Stimulated activated CD8-positive, alpha-beta memory T cell treated with anti-CD3 and anti-CD28 coated beads, Interleukin-4, amount 100 ng/mL, for 1 hour (primary cell): ENCODE measurements at places on chromosomes 7 and 10.

DNA sequence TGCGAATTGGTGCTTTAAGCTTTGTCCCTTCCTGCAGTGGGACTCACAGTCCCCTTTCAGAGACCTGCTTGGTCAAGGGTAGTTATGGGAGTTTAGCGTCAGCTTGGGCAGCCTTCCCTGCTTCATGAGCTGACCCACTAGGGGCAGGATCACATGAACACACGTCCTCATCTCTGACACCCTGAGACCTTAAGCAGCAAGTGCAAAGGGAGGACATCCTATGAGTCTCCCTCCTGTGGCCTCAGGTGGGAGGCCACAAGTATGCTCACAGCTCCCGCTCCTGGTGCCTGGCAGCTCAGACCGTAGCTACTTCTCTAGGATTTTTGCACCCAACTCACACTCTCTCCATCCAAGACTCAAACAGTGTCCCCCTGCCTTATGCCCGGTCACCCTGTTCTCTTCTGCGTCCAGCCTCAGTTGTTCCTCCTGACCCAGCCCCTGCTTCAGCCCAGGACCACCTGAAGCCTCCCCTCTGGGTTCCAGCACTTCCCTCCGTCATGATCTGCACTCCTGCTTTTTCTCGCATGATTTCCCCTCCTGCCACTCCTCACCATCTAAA, 136.6 kb upstream of the FAM20C start:
- DNase-seq, result no peak

GRCh38 chr10:124534231-124534798, 72.7 kb downstream of the LHPP start:
- no peak for DNase-seq

GRCh38 chr10:96411716-96412320, 53.0 kb upstream of the OPALIN start:
- no peak for DNase-seq

DNA sequence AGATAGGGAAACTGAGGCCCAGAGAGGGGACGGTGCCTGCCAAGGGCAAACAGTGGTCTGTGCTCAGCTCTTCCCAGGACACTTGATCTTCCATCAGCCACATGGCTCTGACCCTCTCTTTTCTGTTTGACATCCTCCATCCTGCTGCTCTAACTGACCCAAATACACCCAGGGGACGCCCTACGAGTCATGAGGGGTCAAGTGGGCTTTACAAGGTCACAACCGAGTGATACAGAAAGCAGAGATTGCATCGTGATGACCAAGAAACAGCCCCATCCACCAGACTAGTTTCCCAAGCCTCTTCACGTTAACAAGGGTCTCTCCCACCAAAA, 131.2 kb upstream of the UNC5B start:
- DNase-seq, result no peak

DNA sequence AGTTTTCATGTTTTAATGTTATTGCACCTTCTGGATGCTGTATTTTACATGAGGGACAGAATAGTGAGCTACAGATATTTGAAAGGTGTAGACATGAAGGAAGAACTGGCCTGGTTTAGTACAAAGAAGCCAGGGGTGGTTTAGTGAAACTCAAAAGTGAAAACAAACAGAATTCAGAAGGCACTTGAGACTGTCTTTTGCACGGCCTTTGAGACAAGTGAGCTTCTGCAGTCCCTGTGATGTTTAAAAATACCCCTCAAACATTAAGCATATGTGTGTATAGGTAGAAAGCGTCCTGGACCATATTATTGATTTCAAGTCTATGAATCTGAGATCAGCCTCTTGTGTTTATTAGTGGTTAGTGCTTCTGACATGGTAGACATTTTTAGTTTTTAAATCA, 118.9 kb downstream of the CDK14 start:
- no peak for DNase-seq

- DNase-seq, result no peak
Measured at GRCh38 chr7:28037220-28038010, 143.2 kb downstream of the JAZF1 start.

DNA sequence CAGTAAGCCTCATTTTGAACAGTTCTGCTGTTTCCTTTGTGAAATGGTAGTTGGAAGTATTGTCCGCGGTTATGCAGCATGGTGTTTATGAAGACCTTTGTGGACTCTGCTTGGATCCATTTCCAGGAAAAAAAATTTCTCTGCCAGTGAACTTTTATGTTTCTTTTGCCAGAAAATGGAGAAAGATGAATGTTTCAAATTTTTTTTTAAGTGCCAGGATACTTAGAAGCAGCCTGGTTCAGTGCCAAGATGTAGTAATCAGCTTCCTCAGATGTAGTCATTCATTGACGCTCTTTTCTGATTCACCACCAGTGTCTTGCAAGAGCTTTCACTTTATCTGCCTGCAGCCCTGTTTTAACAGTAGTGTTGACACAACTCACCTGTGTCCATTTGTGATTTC, 258.2 kb downstream of the SDK1 start:
- DNase-seq, result no peak

- DNase-seq, result no peak
Measured at GRCh38 chr10:124323111-124323725, 95.5 kb downstream of the OAT start.

DNA sequence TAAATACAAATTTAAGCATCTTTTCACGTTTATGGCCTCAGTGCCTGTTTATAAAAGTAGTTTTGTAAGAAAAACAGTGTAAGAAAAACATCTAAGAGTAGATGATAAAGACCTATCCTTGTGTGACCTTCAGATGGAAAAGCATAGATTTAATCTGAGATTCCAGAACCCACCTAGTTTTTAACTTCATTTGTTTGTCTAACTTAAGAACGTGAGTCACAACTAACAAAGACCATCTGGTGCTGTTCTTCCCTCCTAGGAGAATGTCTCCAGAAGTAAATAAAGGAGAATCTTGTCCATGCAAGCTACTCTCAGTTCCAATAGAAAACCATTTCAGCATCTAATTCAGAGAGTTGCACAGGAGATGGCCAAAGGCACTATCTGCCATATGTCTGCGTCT, 265.4 kb upstream of the C7orf33 start:
- DNase-seq, result no peak
